ENCODE measurements at places on chromosomes 5 and 9.

DNA sequence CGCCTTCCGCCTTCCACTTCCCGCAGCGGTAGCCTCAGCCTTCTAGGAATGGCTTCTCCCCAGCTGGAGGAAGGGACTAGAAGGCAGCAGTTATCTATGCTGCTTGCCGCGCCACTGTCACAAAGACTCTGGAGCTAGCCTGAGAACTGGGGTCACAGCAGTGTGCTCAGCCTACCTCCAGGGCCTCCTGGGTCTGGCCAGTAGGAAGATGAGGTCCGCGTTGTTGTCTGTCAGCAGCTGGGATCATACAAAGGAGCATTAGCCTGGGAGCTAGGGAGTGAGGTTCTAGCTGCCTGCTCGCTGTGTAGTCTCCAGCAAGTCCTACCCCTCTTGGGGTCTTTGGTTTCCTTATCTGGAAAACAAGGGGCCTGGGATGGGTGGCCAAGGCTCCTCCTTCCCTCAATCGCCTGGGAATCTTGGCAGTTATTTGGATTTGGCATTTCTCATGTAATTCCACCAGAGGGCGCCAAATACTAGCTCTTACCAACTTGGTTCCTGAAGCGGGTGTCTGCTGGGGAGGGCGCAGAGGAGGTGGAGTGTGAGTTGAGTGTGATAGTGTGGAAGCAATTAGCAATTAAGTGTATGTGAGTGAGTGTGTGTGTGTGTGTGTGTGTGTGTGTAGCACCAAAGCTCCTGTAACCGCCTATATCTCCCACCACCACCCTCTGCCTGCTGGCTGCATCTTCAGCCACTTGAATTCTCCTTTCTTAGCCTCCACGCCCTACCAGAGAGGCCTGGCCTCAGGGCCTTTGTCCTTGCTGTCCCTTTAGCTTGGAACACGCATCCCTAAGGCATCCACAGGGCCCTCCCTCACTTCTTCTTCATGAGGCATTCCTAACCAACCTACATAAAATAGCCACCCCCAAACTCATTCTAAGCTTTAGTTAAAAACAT is 97.1 kb downstream of the ENTREP1 start:
- DNase-seq: peak; percentile 26

DNA sequence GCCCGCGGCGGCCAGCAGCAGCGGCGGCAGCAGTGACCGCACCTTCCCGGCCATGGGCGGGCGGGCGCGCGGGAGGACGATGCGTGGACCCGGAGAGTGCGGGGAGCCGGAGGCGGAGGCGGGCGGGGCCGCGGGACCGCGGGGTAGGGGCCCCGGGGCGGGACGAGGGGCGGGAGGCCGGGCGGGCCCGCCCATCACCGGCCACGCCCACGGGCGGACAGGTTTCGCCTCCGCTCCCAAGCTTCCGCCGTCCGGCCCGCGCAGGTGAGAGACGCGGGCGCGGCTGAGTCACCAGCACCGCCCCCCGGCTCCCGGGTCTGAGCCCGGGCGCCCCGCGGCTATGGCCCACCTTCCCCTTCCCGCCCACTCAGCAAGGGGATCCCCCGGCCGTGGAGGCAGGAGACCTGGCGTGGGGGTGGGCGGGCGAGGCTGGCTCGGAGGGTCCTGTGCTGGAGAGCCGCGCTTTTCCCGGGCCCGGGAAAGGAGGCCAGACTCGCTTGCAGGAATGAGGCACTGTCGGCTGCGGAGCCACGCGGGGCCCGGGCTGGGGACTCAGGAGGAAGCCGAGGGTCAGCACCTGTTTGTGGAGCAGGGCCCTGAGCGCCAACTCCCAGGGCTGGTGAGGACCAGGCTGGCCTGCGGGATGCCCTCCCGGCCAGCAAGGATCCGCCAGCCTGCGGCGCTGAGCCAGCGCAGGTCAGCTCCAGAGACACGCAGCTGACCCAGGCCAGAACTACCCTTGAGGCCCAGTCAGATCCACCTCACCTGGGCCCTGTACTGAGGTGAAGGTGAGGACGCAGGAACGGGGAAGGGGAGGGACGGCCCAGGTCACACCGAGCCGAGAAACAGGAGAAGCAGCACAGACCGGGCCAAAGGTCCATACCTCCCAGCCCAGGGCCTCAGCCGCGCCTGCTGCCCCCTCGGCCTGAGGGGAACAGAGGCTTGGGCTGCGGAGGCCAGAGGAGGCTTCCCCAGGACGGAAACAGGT is at the start of gene ENTPD2:
TSS of gene ENTPD2 (minus strand) at position 118 of the 988 bp plus-strand sequence. CDS start at position 54, 64 bp downstream.
- peak; percentile 32 for DNase-seq

GRCh38 chr5:116355819-116356601 is 218.6 kb downstream of the SEMA6A start:
- DNase-seq: no peak

- DNase-seq: no peak
Measured at GRCh38 chr9:68794898-68795297, 89.9 kb downstream of the PIP5K1B start.

- DNase-seq: no peak
Measured at GRCh38 chr9:6925836-6926235, 168.1 kb downstream of the KDM4C start.

DNA sequence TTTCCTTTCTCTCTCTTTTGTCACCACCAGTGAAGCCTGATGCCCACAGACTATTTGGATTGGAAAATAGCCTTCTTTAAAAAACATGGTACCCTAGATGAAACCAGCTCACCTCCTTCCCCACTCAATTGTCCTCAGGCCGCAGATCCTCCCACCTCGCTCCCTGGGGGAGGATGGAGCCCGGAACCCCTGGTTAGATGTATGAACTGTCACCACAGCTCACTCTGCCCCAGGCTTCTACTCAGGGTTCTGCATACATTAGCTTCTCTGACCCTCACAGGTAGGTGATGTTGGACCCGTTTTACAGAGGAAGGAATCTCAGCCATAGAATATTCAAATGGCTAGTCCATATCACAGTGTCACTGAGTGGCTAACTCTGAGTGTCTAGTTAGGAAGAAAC is 1.8 kb downstream of the MAMDC2 start:
- DNase-seq: no peak

GRCh38 chr5:105371169-105371568 is 1808.6 kb upstream of the NUDT12 start:
- no peak for DNase-seq

- no peak for DNase-seq
Measured at GRCh38 chr5:122004201-122004600, 42.4 kb downstream of the SRFBP1 start.

- DNase-seq: peak; percentile 52
Measured at GRCh38 chr5:102755686-102756371, 724 bp downstream of the PAM start.

DNA sequence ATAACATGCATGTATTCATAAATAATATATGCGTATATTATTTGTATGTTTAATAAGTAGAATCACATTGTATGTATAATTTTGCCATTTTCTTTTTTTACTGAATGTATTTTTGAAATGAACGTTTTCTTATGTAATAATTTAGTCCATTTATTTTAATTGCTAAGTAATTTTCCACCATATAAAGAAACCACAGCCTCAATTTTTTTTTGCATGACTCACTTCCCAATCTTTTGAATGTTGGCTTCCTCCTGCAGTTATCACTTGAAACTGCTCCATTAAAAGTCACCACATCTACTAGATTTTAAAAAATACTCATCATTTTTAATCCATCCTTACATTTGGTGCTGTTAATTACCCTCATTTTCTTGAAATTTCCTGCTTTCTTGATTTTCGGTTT is 363.3 kb upstream of the MEF2C start:
- no peak for DNase-seq

GRCh38 chr5:86526811-86527348 is 90.9 kb upstream of the COX7C start:
- no peak for DNase-seq

- no peak for DNase-seq
Measured at GRCh38 chr9:112445196-112445595, 41.4 kb upstream of the KIAA1958 start.

- no peak for DNase-seq
Measured at GRCh38 chr5:140235791-140236551, 61.0 kb downstream of the CYSTM1 start.

DNA sequence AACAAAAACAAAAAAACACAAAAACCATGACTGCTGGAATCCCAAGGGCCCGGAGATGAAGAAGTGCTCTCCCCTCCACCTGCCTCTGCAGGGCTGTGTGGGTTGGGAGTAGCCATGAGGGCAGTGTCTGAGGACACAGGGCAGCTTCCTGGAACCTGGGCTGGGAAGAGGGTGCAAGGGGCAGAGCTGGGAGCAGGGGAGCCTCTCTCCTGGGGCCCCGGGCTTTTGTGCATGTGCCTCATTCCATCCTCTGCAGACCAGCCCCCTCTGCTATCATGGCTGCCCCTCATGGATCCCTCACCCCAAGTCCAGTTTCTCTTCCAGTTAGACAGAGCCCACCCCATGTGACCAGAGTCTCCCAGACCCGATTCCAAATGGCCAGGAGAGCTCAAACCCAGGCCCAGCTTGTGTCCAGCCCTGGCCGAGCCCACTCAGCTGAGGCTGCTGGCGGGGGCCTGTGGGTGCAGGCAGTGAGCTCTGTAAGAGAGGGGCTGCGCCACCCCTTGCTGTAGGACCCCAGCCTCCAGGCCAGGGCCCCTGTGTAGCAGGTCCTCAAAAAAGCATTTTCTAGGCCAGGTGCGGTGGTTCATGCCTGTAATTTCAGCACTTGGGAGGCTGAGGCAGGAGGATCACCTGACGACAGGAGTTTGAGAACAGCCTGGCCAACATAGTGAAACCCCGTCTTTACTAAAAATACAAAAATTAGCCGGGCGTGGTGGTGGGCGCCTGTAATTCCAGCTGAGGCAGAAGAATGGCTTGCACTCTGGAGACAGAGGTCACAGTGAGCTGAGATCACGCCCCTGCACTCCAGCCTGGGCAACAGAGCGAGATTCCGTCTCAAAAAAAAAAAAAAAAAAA is 44.5 kb downstream of the PLPP7 start:
- no peak for DNase-seq

DNA sequence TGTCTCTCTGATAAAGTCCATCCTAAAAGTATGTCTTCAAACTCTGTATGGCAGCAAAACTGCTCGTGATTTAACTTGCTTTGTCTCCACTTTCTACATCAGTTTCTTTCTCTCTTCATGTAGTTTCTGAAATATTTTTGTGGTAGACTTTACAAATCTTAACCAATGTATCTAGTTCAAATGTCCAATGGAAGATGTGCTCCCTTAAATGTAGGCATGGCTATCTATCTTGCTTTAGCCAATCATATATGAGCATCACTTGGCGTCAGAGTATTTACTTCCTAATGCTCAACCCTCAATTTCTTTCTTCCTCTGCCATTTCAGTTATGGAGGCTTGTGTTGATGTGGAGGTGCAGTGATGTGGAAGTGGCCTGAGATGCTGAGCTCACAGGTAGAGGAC is 206.1 kb upstream of the ZNF608 start:
- no peak for DNase-seq

DNA sequence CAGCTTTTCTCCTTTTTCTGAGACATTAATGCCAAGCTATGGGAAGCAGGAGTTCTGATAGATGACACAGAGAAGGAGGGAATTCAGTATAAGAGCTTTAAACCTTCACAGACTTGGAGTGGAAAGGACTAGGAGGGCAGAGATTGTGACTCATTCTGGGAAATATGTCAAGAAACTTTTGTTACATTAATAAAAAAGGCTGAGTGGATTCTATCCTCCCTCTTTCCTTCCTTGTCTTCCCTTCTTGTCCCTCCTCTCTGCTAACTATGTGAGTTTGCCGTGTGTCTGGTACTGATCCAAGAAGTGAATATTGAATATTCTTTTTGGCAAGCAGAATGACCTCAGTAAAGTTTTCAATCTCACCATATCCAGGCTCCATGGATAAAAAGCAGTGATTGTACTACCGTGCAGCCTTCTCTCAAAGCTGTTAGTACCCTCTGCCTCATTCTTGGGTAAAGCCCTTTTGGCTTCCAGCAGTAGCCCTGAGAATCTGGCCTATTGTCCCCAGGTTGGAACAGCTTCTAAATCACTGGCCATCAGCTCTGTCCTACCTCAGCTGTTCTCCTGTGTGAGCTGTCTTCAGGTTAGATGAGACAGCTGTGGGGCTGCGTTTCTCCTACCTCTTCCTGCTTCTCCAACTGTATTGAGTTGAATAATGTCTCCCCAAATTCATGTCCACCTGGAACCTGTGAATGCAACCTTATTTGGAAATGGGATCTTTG is 73.9 kb downstream of the ATG10 start:
- DNase-seq: no peak

Measured in stimulated activated naive CD8-positive, alpha-beta T cell treated with anti-CD3 and anti-CD28 coated beads, Interleukin-15, amount 100 ng/mL, for 72 hours (primary cell).